ENCODE measurements at places on chromosomes 7 and 10.

- no peak for DNase-seq
These were observed 79.0 kb upstream of the ODAD2 start for GRCh38 chr10:28077889-28078288.

GRCh38 chr7:78226059-78226719 lies 427.6 kb downstream of the PHTF2 start:
- DNase-seq: peak; percentile 3

- DNase-seq: no peak
These were observed 316.7 kb downstream of the FGFR2 start for GRCh38 chr10:121281576-121281975.

GRCh38 chr10:11682851-11683250 lies 59.3 kb upstream of the ECHDC3 start:
- no peak for DNase-seq

GRCh38 chr7:15652776-15653290 lies 33.6 kb downstream of the MEOX2 start:
- DNase-seq: no peak

DNA sequence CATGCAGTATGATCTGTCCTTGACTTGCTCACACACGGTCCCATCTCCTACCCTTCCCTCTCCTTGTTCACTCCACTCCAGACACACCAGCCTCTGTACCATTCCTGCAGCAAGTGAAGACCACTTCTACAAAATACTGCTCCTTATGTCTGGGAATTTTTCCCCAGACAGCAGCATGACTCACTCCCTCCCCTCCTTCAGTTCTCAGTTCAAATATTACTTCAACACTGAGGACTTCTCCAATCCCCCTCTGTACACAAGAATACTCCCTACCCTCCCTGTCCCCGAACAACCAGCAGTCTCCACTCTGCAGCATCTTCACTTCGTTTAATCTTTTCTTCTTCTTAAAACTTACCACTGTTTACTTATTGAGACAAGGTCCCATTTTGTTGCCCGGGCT lies 474.0 kb downstream of the GPAM start:
- no peak for DNase-seq

- DNase-seq: no peak
These were observed 11.1 kb downstream of the GET4 start for GRCh38 chr7:887488-887820.

DNA sequence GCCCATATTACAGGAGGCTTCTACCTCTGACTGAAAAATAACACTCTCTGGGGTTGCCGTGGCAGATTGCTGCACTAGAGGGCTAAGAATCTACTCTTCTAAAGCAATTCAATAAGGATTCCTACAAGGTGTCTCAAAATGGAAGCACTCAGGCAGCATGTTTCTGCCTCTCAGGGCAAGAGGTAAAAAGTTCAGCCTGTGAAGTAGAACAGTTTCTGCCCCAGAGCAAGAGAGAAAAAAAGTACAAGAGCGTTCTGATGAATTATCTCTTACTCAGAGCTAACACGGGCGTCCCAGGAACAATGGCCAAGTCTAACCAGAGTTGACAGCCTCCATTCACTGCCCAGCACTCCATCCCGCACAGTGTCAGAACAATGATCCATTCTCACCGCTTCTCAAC lies 71.3 kb upstream of the TES start:
- DNase-seq: no peak

GRCh38 chr7:45119550-45119949 lies 8.1 kb upstream of the TBRG4 start:
- no peak for DNase-seq

DNA sequence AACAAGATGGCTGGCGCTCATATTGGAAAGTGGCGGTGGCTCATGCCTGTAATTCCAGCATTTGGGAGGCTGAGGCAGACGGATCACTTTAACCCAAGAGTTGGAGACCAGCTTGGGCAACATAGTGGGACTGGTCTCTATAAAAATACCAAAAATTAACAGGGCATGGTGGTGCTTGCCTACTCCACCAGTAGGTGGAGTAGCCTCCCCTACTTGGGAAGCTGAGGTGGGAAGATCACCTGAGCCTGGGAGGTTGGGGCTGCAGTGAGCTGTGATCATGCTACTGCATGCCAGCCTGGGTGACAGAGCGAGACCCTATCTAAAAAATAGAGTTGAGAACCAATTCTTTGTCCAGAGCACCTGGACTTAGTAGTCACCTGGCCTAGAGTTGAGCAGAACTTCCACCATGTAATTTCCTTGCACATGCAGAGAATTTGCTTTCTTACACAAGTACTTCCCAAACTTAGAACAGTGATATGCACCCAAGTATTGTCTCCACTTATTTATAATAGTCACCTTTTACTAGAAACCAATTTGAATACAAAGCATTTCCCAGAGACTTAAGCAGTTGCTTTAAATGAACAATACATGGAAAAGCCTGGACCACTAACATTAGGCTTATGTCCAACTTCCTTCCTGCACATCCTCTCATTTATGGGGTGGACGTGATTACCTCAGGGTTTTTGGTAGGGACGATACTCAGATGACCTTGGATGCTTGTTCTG lies 15.9 kb downstream of the LAMB4 start:
- DNase-seq: no peak

DNA sequence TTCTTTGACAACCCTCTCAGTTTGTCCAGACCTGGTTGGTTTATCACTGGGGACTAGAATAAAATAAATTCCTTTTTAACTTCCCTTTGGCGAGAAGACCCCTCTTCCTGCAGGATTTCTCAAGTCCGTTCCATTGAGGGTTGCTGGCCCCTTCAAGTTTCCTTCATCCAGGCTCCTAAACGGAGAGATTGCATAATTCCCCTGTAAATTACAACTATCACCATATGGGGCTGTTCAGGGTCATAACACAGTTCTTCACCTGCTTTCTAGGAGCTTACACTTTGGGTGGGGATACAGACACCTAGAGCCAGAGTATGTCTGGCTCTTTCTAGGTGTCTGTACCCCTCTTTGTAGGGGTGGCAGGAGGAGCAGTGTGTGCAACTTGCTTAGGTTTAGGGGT lies 3.3 kb upstream of the COPS6 start:
- DNase-seq: no peak

GRCh38 chr7:111694376-111694775 lies 132.1 kb upstream of the IMMP2L start:
- DNase-seq: no peak

- DNase-seq: no peak
These were observed 1.5 kb upstream of the RALA start for GRCh38 chr7:39621784-39622411.

DNA sequence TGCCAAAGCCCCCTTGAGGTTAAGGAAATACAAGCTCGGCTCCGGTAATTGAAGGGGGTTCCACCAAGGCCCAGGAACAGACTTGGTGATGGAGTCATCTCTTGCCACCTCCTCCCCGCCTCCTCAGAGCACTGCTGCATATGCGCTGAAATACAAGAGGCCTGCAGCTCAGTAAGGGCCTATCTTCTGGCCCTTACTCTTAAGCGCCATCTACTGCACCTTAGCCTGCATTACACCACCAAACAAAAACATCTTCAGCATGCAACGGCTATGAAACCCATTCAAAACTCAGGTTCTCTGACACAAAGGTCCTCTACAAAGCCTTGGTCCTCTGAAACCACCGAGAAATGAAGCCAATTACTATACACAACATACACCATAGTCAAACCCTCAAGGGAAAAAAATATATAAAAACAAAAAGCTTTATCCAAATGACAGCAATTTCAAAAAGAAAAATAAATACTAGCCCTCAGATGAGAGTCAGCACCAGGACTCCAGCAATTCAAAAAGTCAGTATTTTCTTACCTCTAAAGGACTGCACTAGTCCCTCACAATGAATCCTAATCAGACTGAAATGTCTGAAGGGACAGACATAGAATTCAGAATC lies 176.8 kb upstream of the TBX20 start:
- DNase-seq: no peak

DNA sequence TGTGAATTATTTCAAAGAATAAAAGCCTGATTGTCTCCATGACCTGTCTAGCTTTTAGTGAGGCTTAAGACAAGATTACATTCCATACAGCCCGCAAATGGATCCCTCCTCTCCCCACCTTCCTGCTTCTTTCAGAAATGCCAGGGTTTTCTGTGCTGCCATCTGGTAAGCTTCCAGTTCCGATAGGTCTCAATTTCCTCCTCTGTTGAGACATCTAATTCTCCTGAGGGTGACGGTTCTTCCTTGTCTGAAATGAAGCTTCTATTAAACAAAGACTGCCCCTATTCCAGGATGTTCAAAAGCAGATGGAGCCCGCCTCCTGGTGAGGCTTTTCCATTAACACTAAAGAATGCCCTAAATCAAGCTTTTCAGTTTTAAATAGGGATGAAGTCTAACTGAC lies 295.6 kb downstream of the PTPRN2 start:
- no peak for DNase-seq

DNA sequence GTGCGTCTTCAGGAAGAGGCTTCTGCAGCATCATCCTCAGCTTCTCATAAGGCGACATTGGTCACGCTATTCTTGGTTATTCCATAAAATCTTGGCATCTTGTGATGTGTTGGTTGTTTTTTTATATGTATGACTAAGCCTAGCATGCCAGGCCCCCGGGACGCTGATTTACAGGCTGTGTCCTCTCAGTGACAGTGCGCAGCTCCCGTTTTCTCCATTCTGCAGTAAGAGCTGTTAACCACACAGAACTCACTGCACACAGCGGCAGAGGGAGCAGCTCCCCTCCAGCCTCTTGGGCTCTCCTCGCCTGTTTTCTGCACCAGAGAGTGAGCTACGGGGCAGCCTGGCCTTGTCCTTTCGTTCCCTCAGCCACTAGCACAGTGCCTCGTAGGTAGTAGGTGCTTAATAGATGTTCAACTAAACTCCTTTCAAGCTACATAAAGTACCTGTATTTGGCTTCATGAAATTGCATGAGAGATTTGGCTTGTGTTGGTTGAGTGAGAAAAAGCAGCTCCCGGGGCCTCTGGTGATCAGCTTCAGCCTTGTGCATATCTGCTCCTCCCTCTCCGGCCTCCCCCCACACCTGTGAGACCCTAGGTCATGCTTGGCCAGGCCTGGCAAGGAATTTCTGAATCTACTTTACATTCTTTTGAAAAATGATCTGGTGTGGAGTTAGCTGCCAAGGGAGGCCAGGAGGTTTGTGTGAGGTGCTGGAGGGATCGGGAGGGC lies 116.2 kb downstream of the WDR37 start:
- no peak for DNase-seq

GRCh38 chr7:71191771-71192170 lies 59.8 kb downstream of the GALNT17 start:
- no peak for DNase-seq

GRCh38 chr7:132601783-132602182 lies 25.5 kb upstream of the PLXNA4 start:
- DNase-seq: no peak

DNA sequence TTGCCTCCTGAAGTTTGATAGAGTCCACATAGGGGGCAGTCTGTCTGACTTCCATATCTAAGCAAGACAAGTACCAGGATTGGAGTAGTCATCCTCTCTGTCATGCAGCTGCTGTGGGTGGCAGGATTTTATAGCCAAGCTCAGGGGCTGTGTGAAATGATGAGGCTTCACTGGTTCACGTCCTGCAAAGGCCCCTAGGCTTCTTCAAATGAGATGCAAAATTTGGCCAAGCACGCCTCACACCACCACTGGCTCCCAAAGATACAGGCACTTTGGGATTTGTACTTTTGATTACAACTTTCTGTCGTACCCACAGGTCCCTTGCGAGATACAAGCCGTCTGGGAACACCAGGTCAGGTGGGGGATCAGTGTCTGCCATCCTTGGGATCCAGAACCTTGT lies 67.1 kb downstream of the WDFY4 start:
- no peak for DNase-seq

- no peak for DNase-seq
These were observed 92.3 kb downstream of the NKX6-2 start for GRCh38 chr10:132693676-132694075.

GRCh38 chr7:46744957-46745706 lies 824.1 kb upstream of the IGFBP3 start:
- no peak for DNase-seq

DNA sequence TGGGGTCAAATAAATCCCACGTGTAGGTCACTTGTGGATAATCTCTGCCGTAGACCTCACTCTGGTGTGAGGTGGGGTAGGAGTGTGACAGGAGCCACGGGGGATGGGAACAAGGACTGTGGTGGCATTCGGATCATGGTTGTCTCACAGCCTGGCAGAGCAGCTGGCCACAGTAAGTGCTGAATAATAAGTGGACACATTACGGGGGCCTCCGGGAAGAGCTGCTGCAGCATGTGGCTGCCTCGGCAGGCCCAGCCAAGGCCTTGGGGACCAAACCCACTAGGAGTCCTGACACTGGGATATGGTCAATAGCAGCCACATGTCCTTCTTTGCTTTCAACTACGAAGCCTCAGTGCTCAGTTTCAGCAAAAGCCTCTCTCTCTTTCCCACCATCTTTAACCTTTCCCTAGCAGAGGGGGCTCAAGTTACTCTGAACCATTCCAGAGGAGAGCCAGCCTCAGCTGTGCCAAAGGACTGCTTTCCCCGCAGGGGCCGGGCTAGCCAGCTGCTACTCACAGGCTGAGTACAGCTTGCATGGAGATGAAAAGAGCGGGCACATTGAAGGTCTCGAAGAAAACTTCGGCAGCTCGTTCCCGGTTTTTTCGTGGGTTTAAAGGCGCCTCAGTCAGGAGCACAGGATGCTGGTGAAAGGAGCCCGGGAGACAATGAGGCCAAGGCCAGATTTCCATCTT lies 17.3 kb downstream of the ACTR1A start:
- no peak for DNase-seq

GRCh38 chr10:45460235-45460878 lies 86.3 kb downstream of the ALOX5 start:
- DNase-seq: no peak

- no peak for DNase-seq
These were observed 710.6 kb upstream of the CELF2 start for GRCh38 chr10:10307036-10307435.

DNA sequence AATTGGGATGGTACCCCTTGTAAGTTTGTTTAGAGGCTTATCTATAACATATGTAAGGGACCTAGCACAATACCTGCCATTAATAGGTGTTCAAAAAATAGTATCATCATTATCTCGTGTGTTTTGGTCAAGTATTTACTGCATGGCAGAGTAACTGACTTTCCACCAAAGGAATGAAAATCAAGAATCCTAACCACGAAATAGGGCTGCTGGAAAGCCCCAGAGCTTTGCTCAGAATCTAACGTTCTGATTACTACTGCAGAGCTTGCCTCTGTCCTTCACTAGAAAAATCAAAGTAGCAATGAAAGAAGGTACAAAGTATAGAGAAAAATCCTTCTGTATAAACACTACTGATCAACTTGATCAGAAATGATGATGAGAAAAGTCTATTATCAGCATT lies 34.9 kb downstream of the DCLRE1C start:
- no peak for DNase-seq

DNA sequence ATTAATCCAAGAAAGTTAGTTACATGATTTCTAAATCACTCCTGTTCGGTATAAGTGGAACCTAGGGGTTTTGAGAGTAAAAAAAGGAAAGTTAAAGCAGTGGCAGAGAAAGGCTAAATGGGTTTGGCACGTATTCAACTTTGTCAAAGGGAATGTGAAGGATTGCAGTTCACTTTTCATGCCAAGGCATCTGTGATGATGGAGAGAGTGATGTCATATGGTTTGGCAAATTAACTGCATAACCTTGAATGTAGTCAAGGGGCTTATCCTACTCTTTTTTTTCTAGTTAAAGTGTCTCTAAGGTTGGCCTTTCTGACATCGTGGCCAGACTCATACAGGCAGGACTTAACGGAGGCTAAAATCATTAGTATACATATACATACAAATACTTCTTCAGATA lies 277.8 kb downstream of the EXOC4 start:
- no peak for DNase-seq

- DNase-seq: no peak
These were observed 33.3 kb downstream of the GET4 start for GRCh38 chr7:909358-910329.

GRCh38 chr10:66837990-66838389 lies 87.8 kb upstream of the LRRTM3 start:
- DNase-seq: no peak
